ENCODE measurements at places on chromosomes 11 and 22.

DNA sequence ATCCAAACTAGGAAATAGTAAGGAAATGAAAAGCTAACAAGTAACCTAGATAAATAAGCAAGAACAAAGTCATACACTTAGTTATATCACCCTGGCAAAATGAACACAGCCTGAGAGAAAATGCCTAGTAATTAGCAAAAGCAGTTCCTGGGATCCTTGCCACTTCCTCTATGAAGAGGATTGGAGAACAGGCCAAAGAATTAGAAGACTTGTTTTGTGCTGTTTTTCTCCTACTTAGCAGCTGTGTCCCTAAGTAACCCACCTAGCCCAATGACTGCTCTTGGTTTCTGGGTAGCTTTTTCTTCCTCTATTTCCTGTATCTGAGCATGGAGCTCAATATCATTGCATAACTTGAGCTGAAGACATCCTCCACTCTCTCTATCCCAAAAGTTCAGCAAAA is 713.9 kb downstream of the ETS1 start:
- no peak for DNase-seq

DNA sequence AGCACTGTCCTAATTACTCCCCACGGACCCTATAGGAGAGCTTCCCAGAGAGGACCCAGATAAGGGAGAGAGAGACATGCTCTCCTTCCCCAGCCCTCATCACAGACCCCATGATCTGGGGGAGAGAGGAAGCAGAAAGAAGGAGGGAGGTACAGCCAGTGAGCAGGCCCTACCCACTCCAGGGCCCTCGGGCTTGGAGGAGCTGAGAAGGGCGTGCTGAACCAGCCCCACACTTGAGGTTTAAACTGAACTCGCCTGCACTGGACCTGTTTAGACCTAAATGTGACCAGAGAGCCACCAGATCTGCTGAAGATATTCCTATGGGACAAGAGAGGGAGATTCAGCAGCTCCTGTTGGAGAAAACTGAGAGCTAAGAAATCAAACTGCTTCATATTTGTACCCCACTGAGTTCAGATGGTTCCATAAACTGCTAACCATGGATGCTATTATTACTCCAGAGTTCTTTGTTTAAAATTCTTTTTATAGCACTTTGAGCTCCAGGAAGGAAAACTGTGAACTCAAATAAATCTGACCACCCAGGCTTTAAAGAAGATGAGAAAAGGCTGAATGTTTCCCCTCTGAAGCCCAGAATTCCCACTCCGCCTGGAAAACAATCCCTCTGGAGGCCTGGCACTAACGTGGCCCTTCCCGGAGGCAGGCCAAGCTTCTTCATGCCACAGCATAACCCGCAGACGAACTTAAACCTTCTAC is 67.2 kb downstream of the EFCAB6 start:
- DNase-seq, result no peak

DNA sequence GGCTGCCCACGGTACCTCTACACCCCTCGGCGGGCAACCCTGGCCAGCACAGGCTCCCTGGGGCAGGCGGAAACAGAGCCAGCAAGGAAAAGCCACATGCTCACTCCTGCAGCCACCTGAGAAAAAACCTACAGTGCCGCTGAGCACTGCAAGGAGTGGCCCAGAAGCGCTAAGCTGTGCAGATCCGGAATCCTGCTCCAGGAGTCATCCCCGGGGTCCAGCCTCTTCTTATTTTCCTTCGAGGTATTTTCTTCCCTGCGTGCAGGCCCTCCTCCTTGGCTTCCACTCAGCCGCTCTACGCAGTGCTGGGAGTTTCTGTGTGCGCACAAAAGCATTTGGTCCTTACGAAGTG is 81.0 kb downstream of the TRMU start:
- DNase-seq, result no peak

DNA sequence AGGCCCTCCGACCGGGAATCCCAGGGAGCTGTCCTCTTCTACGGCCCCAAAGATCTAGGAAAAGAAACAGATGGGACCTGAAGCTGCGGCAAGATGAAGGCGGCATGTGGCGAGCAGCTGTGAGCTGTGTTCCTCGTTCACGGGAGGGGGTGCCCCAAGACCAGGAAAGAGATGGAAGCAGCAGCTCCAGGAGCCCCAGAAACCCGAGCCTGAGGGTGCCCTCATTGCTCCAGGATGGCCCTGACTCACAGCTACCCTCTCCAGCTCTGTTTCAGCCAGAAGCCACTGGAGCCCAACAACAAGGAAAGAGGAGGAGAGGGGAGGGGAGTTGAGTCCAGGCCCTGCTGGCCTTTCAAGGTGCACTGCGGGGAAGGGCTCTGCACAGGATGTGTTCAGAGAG is 23.7 kb upstream of the NAP1L4 start:
- no peak for DNase-seq

DNA sequence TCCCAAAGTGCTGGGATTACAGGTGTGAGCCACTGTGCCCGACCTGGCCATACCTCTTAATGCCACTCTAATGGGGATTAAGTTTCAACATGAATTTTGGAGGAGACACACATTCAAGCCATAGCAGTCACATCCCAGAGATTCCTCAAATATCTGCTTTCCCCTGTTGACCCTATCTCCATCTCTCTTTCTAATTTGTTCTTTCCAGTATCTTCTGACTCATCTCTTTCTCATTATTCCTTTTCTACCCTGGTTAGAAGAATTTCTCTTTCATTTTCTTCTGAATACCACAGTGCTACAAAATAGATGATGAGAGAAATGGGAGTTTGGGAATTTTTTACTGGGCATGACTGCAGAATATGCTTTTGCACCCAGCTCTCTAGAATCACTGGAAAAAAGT is 5.1 kb downstream of the OR10V1 start:
- no peak for DNase-seq

DNA sequence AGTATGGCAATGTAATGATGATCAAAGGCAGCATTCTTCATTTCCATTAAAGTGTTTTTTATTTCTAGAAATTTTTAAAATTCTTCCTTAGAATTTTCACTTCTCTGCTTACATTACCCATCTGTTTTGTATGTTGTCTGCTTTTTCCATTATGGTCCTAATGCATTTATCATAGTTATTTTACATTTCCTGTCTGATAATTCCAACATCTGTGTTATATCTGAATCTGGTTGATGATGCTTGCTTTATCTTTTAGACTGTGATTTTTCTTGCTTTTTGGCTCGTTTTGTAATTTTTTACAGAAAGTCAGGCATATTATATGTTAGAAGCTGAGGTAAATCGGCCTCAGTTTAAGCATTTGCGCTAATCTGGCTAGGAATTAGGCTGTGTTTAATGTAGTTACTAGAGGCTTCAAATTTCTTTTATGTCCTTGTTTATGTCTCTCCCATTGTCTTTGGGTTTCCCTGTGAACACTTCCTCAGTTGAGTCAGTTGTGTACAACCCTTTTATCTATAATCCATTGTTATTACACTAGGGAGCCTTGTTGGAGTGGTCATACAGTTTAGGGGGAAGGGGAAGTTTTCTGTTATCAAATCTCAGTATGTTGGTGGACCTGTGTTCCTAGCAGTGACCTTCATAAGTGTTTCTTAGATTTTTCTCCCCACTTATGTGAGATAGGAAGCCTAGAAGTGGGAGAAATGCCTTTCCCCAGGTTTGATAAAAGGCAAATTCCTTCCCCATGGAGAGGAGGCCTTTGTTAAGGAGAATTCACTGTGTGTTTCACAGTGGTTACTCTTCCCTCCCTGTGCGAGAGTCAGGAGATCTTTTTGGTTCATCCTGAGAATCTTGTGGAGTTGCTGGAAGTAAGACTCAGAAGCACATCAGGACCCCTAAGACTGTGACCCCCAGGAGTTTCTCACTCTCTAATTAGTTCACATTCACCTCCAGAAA is 437.5 kb downstream of the INSC start:
- DNase-seq, result no peak

- DNase-seq, result no peak
These were observed 4.3 kb upstream of the RAD9A start for GRCh38 chr11:67387518-67387917.

GRCh38 chr11:133425992-133426391 is 106.3 kb downstream of the OPCML start:
- no peak for DNase-seq

DNA sequence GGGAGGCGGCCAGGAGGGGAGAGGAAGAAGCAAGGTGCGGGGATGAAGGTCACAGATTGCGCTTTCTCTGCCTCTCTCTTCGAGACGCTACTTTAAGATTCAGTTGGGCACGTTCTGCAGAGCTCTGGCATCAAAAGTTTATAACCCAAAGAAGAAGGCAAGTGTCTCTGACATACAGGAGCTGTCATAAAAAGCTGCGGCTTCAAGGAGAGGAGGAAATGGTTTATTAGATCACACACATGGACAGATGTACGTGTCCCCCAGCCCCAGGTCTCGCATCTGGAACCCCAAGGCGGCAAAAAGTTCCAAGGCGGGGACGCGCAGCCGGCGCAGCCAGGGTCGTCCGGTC is 589.0 kb downstream of the OPCML start:
- no peak for DNase-seq

DNA sequence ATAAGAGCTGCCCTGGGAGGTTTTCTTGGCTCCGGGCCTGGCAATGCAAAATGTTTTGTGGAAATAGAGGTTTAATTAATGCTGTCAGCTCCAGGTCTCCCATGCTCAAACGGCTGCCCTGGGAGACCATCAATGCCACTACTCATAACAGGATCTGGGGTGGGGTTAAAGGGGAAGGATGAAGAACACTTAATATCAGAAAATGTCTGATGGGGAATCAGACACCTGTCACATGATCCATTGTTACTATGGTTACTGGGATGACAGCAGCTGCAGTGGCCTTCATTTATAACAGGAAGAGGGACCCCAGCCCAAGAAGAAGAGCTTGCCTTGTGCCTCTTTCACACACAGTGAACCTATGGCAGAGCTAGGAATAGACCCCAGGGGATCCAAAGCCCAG is 2.2 kb upstream of the SYT13 start:
- DNase-seq, result no peak

GRCh38 chr22:43533156-43533530 is 121.3 kb downstream of the MPPED1 start:
- DNase-seq, result no peak

GRCh38 chr22:49096476-49096875 is 731.2 kb downstream of the BRD1 start:
- no peak for DNase-seq

DNA sequence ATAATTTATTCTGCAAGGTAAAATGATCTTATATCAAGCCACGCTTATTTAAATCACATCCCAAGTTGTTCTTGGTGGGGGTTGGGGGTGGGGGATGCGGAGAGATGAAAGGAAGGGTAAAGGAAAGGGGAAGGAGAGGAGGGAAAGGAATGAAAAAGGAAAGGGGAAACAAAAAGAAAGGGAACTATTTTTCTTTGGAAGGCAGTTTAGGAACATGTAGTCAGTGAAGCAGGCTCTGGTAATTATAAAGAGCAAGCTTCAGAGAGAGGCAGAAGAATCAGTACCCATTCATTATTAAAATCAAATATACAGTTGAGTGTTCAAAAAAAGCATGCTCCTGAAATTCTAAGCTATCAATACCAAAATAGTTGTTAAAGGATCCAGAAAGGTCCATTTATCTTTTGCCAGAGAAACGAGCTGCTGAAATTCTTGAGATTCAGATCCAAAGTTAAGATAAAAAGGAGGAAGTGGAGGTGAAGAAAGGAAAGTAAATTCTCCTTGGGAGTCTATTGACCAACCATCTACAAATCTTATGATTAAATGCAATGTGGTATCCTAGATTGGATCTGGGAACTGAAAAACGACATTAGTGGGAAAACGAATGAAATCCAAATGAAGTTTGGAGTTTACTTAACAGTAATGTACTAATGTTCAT is 107.4 kb downstream of the SGSM3 start:
- no peak for DNase-seq

GRCh38 chr22:24093855-24094254 is 82.8 kb downstream of the CABIN1 start:
- no peak for DNase-seq

- DNase-seq, result no peak
These were observed 8.7 kb upstream of the SLC5A12 start for GRCh38 chr11:26730414-26731083.

DNA sequence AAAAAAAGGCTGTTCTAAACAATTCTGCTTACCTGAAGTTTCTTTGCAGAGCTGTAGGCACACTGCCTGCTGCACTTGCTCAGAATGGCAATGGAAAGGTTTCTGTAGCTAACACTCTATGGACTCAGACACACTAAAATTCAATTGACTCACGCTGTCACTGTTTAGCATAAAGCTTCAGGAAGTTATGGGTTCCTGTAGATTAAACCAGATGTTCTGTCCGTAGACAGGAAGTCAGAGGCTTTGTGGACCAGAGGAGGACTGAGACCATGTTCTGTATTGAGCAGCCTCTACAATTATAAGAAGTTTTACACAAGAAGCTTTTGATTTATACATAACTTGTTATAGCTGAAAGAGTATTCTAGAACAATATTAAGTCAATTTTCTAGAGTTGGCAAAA is 70.4 kb downstream of the GLYATL1 start:
- DNase-seq, result no peak

DNA sequence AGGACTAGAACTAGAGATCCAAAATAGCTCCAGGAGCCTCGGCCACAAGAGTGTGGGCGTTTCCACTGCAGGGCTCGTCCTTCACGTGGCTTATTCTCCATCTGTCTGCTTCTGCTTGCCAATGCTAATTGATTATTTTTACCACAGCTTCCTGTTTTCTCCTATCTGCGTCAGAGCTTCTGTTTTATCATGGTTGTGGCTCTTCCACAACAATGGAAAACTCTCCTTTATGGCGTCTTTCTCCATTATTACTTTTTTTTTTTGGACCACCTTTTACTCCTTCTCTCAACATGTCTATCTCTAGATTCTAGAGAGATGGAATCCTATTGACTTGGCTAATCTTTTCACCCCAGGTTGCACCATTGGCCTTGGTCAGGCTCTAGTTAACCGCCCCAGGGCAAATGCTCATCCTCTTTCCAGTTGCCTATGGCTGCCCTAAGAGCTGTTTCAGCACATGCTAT is 25.9 kb downstream of the CAT start:
- no peak for DNase-seq

DNA sequence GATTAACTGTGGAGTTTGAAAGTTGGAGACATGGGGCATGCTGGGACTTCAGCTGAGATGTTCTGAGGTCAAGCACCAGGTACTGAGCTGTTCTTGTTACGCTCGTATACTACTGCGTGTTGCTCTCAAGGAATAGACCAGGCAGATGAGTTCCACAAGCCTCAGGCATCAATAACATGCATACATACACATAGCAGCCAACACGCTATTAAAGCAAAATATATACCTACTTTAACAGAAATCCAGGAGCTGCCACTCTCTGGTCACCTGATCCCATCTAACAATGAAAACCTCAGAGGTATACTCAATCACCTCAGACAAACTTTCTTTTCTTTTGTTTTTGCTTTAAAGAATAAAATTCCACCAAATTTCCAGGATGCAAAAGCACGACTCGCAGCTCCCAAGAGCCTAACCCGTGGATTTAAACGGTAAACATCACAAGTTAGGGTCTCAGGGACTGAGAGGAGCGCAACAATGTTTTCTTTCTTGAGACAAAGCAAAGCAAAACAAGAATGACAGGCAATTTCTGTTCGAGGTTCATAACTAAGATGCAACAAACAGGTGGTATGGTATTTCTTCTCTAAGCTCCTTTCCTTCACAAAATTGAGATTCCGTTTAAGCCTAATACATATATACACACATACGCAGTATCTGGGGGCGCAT is 16.5 kb downstream of the BLID start:
- no peak for DNase-seq
